Mucosa of gallbladder (tissue), 1 donor: ENCODE measurements at places on chromosomes 4 and X. TPM values are rescaled to one million over a fixed set of nuclear protein-coding genes. Genes with fewer than 3 reads are reported as not detected.

DNA sequence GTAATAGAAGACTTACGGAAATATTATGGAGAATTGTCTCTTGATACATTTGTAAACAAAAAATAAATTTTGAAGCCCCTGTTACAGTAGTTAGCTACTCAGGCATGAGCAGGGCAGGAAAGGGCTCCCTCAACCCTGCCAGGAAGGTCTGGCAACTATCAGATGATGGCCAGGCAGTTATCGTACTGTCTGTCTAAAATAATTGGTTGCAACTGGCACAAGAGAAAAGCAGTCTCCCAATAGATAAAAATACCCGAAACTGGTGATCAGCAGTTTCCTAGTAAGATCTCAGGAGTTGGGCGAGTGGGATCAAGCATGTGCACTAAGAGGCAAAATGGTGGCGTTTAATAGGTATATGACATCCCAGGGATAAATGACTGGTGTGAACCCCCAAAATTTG, 1336.3 kb downstream of the C4orf33 start:
- DNase-seq: no peak

- DNase-seq: peak; percentile 55
These were observed 151.2 kb upstream of the SLC4A4 start for GRCh38 chr4:71187404-71188155.

GRCh38 chrX:105462186-105462585, 241.7 kb upstream of the TEX13A start:
- no peak for DNase-seq

Gene MSMO1
- 246 TPM for total RNA-seq

Gene PLAC1
- total RNA-seq: not detected
